CD8-positive, alpha-beta T cell (primary cell): ENCODE measurements at places on chromosomes 16 and 17.
A peak's percentile ranks its signal among the peaks of the same experiment; 100 is the strongest.

DNA sequence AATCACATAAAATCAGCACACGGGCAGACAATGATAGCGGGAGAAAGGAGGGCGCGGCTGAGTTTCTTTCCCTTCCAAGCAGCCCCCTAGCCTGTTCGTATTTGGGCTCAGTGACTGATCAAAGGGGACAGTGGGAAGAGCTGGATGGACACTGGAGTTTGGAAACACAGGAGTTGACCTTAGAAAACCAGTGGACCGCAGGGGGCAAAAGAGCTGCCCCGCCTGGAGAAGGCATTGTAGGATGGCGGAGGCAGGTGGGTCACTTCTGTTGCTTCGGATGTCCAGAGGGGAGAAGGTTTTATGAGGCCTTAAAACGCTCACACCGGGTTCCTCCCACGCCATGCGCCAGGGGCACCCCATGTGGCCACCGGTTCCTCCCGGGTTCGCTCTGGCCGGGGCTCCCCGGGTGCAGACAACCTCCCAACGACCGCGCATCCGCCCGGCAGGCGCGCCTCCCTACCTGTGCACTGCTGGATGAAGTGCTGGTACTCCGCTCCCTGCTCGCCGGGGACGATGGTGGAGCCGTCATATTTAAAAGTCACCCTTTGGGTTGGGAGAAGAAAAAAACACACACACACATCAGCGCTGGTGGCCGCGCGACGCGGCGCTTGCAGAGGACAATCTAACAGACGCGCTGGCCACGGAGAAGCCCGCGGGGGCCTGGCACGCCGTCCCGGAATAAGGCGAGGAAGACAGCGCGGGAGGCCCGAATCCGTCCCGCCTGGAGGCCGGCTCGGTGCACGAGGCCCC is 662 bp downstream of the COTL1 start:
- DNase-seq = no peak

GRCh38 chr16:87671221-87671620 is 68.9 kb downstream of the JPH3 start:
- no peak for DNase-seq

DNA sequence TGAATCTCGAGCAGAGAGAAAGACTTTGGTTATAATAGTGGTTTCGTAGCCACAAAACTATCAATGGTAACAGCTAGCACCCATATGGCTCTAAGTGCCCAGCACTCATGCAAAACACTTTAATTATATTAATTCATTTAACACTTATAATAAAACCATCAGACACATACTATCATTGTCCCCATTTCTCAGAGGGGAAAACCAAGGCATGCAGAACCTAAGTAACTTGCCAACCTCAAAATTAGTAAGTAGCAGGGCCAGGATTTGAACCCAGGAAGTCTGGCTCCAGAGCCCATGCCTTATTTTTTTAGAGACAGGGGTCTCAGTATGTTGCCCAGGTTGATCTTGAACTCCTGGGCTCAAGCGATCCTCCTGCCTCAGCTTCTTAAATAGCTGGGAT is 145.6 kb upstream of the HS3ST2 start:
- DNase-seq = no peak

DNA sequence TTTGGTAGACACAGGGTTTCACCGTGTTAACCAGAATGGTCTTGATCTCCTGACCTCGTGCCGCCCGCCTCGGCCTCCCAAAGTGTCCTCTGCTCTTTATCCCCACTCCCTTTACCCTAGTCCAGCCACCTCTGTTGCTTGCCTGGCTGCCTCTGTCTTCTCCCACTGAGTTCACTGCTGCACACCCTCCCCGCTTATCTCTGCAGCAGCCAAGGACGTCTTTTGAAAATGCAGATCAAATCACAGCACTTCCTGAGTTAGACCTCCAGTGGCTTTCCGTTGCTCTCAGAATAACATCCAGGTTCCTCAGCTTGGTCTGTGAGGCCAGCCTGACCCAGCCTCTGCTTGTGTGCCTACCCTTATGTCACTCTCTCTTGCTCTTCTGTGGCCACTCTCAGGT is 5.4 kb downstream of the METTL22 start:
- DNase-seq = no peak

DNA sequence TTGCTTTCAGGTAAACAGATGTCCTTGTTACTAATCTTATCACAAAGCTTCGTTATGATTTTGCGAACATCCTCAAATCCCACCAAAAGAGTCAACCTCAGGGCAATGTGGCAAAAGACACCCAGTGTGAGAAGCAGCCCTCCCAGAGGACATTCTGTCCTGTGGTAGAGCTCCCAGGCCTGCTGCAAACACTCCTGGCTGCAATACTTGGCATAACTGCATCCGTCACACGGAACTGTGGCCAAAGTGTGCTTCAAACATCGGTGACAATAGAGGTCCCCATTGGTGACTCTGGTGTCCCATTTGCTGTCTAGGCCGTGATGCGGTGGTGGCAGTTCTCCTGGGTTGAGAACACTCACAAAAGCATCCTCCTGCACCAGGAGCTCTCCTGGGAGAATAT is 29.5 kb downstream of the SMYD4 start:
- no peak for DNase-seq

DNA sequence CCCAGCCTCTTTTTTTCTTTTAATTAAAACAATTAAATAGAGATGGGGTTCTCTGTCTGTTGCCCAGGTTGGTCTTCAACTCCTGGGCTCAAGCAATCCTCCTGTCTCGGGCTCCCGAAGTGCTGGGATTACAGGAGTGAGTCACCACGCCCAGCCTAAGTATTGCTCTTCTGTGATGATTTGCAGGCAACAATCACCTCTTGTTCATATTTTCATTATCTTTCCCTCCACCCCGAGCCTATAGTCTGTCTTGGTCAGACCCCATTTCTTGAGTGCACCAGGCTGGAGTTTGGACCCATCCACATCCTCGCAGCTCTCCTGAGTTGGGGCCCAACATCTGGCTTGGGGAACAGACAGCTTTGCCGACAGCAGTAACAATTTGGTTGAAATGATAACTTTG is 4.3 kb upstream of the SPN start:
- DNase-seq = no peak

- no peak for DNase-seq
Observed at GRCh38 chr17:70875729-70876310, 706.5 kb downstream of the KCNJ2 start.

GRCh38 chr17:64253470-64253869 is 9.6 kb downstream of the TEX2 start:
- no peak for DNase-seq

GRCh38 chr17:7018331-7018964 is 4.4 kb upstream of the BCL6B start:
- no peak for DNase-seq

DNA sequence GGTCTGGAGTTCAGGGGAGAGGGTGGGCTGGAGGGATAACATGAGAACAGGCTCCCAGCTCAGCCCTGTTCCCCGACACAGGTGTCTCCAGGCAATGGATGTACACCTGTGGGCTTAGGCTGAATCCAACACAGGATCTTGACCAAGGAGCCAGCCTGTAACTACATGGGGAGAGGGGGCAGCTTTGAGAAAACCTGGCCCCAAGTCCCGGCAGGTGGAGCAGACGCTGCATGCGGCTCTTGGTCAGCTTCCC is 73.3 kb upstream of the TOB1 start:
- no peak for DNase-seq

GRCh38 chr17:1082579-1082978 is 85.7 kb downstream of the TIMM22 start:
- no peak for DNase-seq

DNA sequence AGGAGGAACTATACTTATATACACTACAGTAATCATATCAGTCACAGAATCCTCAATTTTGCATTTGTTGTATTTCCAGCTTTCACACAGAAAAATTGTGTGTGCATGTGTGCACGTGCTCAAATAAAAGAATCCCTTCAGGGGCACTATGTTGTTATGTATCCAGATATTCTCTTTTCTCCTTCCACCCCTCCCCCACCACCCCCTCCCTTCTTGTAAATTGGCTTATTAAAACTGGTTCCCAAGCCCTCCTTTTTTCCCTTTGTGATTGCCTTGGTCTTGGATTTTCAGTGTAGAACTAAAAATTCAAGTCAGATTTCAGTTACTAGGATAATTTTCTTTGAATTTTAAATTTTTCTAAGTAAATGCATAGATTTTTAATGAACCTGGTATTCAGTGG is 86.3 kb downstream of the WNT3 start:
- no peak for DNase-seq

GRCh38 chr17:30292286-30292858 is 628 bp upstream of the BLMH start:
- no peak for DNase-seq

DNA sequence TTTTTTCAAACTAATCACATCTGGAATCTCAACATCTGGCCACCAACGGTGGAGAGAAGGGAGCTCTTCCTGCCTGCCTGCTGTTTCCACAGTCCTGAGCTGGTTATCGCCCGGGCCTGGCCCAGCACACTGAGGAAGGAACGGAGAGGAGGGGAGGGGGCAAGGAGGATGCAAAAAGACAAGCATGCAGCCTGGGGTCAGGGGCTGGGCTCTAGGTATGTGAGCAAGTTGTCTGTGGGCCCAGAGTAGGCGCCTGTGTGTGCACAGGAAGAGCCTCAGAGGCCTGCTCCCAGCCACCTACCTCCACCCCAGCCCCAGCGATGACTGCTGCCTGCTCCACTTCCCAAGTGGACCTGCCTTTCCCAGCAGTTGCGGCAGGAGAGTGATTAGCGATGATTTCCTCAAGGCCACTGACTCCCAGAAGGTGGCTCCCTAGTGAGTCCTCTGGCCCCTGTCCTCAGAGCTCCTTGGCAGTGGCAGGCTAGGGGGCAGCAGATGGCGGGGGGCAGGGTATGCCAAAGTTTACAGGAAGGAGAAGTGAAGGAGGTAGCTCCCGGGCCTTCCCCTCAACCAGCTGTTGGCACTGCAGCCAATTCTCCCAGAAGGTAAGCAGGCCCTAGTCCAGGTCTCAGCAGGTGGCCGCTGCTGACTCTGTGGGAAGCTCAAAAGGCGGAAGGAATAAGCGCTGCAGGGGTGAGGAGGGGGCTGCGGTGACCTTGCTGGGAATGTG is 27.0 kb upstream of the RASD1 start:
- DNase-seq = no peak

DNA sequence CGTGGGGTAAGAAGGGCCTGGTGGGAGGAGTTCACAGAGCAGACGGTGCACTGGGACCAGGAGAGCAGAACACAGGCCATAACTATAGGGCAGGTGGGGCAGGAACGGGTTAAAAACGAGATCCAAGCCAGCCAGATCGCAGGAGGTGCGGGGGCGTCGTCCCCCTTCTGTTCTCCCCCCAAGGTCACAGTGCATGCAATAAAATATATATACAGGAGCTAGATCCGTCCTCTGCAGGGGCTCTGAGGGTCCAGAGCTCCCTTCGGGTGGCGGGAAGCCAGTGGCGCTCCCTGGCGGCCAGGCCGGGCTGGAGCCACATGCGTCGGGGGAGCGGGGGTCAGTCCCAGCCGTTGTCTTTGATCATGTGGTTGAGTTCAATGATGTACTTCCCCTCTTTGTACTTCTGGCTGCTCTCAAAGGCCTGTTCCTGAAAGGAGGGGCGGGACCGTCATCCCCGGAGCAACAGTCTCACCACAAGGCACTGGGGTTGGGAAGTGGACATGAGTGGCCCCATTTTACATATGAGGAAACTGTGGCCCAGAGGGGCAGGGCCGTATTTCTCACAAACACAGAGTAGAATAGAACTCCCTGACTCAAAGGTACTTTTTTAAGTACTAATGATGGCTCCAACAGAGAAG is 768 bp upstream of the TBX6 start:
- peak; percentile 27 for DNase-seq

DNA sequence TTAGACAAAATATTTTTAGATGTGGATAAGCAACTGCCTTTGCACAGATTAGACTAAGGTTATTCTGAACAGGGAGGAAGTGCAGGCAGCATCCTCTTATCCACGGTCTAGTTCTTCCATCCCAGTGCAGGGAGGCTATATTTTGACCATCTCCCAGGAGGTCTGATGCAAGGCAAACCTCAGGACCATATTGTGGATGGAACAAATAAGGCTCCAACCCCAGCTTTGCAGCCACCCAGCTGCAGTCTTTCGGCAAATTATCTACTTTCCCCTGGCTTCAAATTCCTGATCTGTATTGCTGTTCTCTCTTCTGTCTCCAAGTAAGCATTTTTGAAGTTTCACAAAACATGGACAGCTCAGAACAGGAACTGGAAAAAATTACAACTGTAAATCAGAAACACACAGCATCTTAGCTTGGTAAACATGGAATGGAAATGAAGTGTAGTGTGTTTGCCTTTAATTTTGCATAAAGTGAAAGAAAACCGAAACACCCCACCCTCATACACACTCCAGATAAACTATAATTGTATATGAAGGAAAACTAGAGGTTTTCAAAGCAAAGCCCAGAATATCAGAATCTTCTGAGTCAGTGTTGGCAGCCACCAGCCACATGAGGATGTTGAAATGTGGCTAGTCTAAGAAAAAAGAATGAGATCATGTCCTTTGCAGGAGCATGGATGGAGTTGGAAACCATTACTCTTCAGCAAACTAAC is 33.5 kb upstream of the MON1B start:
- DNase-seq = no peak

- no peak for DNase-seq
Observed at GRCh38 chr17:71392715-71393567, 727.9 kb upstream of the SOX9 start.

GRCh38 chr17:1110862-1111598 is 68.8 kb downstream of the ABR start:
- DNase-seq = no peak

DNA sequence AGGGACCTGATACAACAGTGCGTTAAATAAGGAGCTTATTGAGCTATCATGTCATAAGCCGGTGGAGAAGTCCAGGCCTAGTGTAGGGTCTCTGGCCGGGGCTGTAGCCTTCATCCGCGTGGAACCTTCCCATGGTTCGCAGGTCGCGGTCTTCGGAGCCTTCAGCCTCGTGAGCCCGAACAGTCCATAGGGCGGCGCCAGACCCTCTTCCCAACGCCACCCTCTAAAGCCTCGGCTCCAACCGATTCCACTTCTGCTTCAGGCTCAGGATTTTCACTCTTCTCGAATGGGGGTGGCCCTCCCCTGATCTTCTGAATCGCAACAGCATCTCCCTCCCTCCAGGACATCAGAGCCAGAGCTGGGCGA is 10.3 kb upstream of the BRCA1 start:
- DNase-seq = no peak

- peak; percentile 18 for DNase-seq
Observed at GRCh38 chr17:7988750-7989178, 13.7 kb upstream of the GUCY2D start.

GRCh38 chr16:34802848-34803599 is 1343.6 kb downstream of the TP53TG3F start:
- no peak for DNase-seq

DNA sequence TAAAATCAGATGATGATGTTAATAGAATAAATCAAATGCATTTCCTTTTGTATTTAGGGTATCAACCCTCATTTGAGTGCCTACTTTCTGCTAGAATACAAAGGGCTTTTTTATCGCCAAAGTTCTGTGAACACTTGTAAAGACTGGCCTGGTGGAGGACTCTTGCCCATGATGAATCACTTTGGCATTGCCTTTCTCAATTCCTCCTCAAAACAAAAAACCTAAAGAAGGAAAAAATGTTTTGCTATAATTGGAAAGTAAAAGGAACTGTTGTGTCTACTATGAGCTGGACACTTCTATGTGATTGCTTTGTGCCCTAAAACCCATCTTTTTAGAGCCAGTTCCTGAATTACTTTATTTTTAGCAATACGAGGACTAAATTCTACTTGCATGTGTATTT is 13.0 kb upstream of the DHRS11 start:
- DNase-seq = no peak

GRCh38 chr16:11067697-11068141 is 123.4 kb downstream of the CLEC16A start:
- DNase-seq = no peak

GRCh38 chr16:88812513-88813268 is 963 bp upstream of the APRT start:
- peak; percentile 57 for DNase-seq

GRCh38 chr17:31508288-31509094 is 117.0 kb downstream of the RAB11FIP4 start:
- peak; percentile 71 for DNase-seq

- peak; percentile 70 for DNase-seq
Observed at GRCh38 chr17:40068917-40069750, 6.4 kb downstream of the THRA start.
